ENCODE measurements at places on chromosomes 1 and 21. TPM values are rescaled to one million over a fixed set of nuclear protein-coding genes. Genes with fewer than 3 reads are reported as not detected.

GRCh38 chr1:37951783-37952624 is 5.2 kb upstream of the INPP5B start:
- no peaks in the 10 kb centered on the region for H3K4me1 ChIP-seq
- no peak overlapping the region for H3K27ac ChIP-seq
- no peaks in the 10 kb centered on the region for H3K27me3 ChIP-seq
- DNase-seq = no peak
- no peak overlapping the region for H3K4me3 ChIP-seq

DNA sequence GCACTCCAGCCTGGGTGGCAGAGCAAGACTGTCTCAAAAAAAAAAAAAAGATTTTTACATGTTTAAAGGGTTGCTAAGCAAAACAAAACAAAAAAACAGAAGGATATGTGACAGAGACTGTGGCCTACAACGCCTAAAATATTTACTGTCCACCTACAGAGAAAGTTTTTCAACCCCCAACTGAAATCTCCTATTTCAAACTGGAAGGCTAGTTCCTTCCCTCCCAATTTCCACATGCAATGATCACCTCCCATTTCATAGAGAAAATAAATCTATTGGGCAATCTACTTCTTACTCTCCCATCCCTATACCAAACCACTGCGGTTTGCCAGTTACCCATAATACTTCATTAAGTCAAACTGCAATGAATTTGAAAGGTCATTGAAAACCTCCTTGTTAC is 74.2 kb downstream of the ST3GAL3 start:
- H3K4me1 ChIP-seq = peaks cover 13% of the 10 kb centered on the region
- H3K4me3 ChIP-seq = no peak overlapping the region
- no peak overlapping the region for H3K27ac ChIP-seq
- H3K27me3 ChIP-seq = no peaks in the 10 kb centered on the region

- peaks cover 40% of the 10 kb centered on the region for H3K4me1 ChIP-seq
- H3K27me3 ChIP-seq = no peaks in the 10 kb centered on the region
- DNase-seq = peak; percentile 53
- peak overlapping the region; percentile 55 for H3K27ac ChIP-seq
- H3K4me3 ChIP-seq = no peak overlapping the region
Observed at GRCh38 chr1:180150982-180151381, 3.7 kb upstream of the QSOX1 start.

The CA6 gene
- not detected for total RNA-seq

The NUP210L gene
- 0.05 TPM for total RNA-seq
